Amniotic stem cell (primary cell): ENCODE measurements at places on chromosomes 3 and 15.

DNA sequence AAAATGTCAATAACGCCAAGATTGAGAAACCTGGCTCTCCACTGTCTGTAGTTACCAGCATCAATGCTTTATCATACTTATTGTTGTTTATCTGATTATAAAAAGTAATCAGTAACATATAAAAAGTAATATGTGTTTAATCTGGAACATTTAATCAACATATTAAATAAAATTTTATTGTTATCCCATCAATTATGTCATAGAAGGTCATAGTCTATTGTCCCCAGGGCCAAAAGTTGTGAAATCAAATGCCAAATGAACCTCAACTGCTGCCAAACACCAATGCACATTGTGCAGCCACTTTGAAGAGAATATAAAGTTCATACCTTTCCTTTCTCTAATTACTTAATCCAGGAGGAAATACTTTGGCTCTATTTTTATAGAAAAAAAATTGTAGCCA, 106.6 kb downstream of the EOMES start:
- no peak for DNase-seq

DNA sequence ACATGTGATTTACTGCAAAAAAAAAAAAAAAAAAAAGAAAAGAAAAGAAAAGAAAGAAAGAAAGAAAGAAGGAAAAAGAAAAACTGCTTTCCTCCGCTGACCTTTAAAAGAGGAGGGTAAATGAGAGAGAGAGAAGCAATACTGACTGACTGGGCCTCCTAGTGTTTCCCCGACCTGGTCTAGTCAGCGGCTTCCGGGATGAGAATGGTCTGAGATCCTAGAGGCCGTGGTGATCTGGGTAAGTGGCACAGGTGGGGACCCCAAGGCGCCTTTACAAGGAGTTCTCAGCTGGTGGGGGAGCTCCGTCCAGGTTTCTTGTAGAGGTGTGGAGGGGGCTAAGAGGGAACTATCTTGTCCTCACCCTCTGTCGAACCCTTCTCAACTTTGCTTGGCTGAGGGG, 223.1 kb downstream of the MEIS2 start:
- DNase-seq = no peak

DNA sequence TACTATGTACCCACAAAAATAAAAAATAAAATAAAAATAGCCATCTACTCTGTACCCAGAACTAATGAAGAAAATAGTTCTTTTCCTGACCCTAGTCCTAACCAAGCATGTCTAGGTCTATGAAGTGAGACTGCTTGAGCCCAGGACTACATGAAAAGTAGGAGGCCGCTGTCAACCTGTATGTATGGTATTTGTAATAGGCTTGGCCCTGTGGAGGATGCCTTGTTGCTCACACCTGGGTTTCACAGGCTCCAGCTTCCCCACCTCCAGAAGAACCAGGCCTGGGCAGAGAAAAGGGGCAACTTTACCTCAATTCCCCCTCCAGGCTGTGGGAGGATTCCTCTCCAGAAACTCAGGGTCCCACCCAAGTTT, 6.8 kb upstream of the PKM start:
- DNase-seq = no peak

DNA sequence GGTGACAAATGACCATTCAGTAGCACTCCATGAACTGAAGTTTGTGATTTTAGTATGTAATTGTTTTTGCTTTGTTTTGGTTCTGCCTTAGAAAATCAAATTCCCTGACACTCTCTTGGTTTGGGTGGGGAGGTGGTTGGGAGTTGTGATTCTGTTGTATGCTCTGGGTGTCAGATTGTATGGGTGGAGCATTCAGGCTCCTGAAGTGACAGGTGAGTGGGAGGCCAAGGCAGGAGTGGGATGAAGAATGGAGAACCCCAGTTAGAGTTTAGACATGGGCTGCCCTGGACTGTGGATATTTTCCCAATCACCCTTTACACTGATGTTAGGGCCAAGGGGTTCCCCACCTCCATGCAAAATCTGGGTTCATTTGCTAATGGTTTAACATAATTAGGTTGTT, 83.6 kb downstream of the ARPP21 start:
- no peak for DNase-seq

DNA sequence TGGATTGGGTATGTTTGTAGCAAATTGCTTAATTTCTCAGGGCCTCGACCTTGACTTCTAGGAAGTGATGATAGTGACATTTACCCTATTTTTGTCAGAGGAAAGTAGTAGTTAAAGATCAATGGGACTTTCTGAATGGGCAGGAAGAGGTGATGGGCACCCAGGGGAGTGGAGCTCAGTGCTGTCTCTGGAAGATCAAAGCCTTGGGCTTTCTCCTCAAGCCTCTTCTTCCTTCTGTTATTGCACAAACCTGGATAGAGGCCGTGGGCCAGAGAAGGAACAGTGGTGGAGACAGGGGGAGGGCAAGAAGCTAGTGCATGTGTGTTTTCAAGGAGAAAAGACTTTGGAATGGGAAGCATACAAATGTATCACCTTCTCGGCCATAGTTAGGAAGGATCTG, 44.9 kb upstream of the EOMES start:
- no peak for DNase-seq

GRCh38 chr3:184557348-184557950, 4.1 kb upstream of the EPHB3 start:
- no peak for DNase-seq
